ENCODE measurements at places on chromosomes 6 and 20. TPM values are rescaled to one million over a fixed set of nuclear protein-coding genes. Genes with fewer than 3 reads are reported as not detected.

Gene FAM209B
- total RNA-seq, result not detected

DNA sequence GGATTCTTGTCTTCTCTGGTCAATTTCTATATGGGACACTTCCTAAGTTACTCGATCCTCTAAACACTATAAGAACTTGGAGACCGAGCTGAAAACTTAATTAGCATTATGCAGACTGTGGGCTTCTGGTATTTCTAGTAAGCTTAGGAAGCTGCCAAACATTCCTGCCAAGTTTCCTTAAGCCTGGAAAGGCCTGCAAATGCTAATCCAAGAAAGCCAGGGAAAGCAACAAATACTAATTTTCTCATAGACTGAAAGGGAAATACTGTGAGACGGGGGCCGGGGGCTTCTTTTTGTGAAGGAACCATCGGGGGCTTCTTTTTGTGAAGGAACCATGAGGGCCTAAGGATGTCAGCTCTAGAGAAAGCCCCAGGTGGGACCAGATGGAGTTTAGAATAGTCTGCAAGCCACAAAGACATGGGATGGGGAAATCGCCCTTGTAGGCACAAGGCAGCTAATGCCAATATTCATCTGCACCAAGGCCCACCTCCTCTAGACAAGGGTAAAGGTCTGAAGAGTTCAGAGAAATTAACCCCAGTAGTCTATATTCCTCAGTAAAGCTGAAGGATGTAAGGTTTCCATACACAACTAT, 332.4 kb upstream of the PRDM1 start:
- DNase-seq, result no peak

- no peak for DNase-seq
Measured at GRCh38 chr20:5845681-5846615, 95.7 kb downstream of the SHLD1 start.

GRCh38 chr6:166078294-166078693, 89.4 kb downstream of the TBXT start:
- DNase-seq, result no peak

DNA sequence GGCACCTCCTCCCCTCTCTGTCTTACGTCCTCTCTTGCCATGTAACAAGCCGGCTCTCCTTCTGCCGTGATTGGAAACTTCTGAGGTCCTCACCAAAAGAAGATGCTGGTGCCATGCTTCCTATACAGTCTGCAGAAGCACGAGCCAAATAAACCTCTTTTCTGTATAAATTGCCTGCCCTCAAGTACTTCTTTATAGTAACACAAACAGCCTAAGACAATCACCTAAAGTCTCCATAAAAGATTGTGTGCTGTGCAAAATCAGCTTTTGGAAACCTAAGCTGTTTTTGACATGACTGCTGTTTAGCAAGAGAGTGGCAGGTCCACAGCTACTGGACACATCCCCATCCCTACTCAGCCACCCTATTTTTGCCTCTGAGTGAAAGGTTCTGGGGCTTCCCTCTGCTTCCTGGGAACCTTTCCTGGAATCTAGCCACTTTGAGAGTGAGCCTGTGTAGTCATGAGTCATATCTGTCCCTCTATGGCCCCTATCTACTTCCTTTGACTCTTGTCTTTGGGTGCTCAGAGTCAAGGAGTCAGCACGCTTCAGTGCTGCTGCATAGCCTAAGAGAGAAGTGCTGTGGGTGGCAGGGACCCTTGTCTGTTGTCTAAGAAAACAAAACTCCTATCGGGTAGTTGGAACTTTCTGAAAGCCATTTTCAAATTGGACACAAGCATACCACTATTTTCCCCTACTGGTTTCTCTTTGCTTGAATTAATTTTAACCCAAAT, 110.0 kb downstream of the PPP1R14C start:
- DNase-seq, result no peak
